ENCODE measurements at places on chromosomes 16 and 17. TPM values are rescaled to one million over a fixed set of nuclear protein-coding genes. Genes with fewer than 3 reads are reported as not detected.

The TEKT5 gene
- polyA plus RNA-seq = 0.22 TPM

The SYT17 gene
- 10.0 TPM for polyA plus RNA-seq

The NBR1 gene
- 135 TPM for polyA plus RNA-seq

The TEX19 gene
- polyA plus RNA-seq = not detected

The RSKR gene
- polyA plus RNA-seq = 7.5 TPM

The SEPTIN12 gene
- not detected for polyA plus RNA-seq

The SLC6A4 gene
- 0.88 TPM for polyA plus RNA-seq

The KRT40 gene
- polyA plus RNA-seq = not detected

The ABCC12 gene
- not detected for polyA plus RNA-seq

The KRTAP4-6 gene
- polyA plus RNA-seq = not detected

GRCh38 chr17:67891481-67892119 is 66.3 kb downstream of the BPTF start:
- DNase-seq = no peak

GRCh38 chr17:21036361-21036881 is 6.4 kb downstream of the USP22 start:
- DNase-seq = no peak

DNA sequence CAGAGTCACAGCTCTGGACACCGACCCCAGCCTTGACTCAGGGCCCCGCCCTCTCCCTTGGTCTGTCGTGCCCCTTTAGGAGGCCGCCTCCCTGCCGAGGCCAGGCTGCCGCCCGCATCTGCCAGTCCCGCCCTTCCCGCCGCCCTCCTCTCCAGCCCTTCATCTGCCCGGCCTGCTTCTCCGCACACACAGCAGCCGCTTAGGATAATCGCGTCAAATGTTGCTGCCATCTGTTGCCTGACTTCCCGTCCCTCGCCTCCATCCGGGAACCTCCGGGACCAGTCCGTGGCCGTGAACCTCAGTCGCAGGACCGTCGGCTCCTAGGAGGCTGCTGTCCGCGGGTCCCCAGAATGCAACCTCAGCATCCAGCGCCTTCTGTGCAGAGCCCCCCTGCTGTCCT is 11.9 kb downstream of the GSE1 start:
- no peak for DNase-seq

- no peak for DNase-seq
These were observed 204.8 kb upstream of the COX10 start for GRCh38 chr17:13864521-13864920.

All from right renal cortex interstitium (tissue), 3 donors.